ENCODE measurements at places on chromosomes 5 and 9.

DNA sequence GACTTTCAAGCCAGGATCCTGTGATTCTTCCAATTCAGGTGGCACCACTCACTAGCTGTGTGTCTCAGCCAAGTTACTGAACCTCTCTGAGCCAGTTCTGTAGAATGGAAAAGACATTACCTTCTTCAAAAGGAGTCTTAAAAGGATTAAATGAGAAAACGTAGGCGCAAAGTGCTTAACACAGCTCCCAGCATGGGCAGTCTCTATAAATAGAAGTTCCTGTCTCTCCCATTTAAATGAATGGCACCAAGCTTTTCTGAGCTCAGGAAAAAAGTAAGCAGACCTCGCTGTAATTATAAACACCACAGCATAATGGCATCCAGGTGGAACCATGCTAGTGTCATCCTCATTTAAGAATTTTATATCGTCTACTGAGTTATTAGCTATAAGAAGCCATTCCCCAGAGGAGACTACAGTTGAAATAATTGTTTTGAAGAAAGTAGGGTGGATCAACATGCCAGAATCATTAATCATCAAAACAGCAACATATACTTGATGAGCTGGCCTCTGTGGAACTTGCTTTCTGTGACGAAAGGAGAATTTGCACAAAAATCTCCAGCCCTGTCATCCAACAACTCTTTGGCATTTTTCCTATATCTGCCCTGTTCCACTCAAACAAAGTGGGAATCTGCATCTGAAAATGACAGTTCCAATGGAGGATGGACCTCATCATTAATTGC lies 188.9 kb downstream of the SPOCK1 start:
- peak; percentile 99 for DNase-seq

DNA sequence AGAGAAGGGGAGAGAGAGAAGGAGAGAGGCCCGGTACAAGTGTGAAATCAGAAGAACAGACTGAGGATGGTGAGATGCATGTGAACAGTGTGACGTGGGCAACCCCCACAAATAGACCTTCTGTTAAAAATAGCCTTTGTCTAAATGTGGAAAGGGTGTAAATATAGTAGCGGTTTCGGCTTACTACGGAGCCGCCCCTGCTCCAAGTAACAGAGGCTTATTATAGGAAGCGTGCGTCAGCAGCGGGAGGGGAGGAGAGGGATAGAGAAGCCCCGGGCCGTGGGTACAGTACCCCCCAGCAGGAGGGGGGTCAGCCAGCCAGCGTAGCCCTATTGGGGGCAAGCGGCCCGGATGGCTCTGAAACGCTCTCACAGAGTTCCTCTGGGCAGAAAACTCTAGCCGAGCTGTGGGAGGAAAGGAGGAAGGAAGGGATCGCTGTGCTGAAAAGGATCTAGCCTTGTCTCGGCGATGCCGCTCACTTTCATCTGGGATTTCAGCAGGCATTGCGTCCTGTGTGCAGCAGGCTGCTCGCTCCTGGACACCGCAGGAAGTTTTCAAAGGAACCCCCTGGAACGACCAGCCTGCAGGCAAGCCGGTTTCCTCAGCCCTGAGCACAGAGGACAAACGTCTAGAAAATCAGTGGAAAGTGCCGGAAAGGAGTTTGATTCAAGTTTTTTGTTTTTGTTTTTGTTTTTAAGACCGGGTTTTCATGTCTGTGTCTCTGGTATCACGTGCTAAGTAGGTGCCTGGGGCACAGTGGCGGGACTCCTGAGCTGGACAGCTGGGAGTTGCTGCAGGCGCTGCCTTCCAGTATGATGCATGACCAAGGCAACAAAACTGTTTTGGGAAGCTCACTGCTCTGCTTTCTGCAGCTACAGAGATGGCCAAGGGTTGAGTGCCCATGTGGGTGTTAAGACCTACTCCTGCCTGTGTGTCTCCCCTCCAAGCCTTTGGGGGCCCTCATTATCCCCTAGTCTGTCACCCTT lies 146.6 kb downstream of the SEC61B start:
- DNase-seq, result peak; percentile 62

GRCh38 chr5:87101321-87101720 lies 166.4 kb upstream of the RASA1 start:
- no peak for DNase-seq

- peak; percentile 37 for DNase-seq
Measured at GRCh38 chr9:136587145-136587943, 41.5 kb upstream of the NOTCH1 start.

DNA sequence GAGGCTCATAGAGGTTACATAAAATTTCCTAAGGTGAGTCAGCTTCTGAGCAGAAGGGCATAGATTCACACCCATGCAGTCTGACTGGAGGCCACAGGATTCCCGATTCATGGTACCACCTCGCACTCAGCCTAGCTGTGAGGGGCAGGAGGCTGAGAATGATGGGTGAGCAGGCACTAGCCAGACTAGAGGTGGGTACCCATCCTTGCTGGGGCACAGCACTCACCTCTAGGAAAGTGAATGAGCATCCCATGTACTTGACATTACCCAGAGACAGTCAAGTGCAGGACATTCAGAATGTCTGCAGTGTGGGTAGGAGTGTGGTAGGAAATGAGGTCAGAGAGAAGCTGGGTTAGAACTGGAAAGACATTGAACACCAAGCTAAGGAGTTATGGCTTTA lies 255.5 kb downstream of the CDK5RAP2 start:
- no peak for DNase-seq

GRCh38 chr9:81141961-81142360 lies 547.4 kb downstream of the TLE1 start:
- DNase-seq, result no peak

DNA sequence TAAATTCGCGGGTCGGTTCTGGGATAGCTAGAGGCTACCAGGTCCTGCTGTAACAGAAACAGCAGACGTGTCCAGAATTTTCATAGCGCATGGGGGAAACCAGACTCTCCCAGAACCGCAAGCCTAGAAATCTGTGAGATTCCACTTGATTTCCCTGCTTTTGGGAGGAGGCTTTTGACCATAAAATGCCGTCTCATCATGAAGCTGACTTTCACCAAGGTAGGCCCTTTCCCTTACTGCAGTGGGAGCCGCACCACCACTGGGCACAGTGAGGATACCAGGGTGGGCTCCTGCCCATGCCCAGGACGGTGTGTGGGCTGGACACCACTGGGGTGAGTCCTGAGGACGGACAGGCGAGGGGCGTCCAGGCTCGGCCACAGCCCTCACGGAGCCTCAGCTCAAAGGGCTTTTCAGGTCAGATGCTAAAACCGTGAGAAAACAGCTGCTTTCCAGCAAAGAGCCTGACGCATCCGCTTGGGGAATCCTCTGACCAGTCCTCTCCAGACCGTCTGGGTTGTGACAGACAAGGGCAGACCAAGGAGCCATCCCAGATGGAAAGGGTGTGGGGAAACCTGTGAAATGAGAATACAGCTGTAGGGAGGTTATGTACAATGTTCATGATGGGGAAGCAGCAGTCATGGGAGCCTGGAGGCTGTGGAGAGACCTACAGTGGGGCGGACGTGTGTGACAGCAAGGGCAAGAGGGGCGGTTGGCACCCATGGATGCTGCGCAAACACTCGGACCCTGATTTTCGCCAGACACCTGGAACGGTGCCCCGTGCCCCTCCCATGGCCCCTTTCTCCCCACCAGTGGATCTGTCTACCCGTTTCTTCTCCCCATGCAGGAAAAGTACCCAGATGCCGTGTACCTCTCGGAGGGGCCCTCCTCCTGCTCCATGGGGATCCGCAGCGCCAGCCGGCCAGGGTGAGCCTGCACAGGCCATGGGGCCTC lies 59.2 kb downstream of the IPPK start:
- DNase-seq, result no peak

DNA sequence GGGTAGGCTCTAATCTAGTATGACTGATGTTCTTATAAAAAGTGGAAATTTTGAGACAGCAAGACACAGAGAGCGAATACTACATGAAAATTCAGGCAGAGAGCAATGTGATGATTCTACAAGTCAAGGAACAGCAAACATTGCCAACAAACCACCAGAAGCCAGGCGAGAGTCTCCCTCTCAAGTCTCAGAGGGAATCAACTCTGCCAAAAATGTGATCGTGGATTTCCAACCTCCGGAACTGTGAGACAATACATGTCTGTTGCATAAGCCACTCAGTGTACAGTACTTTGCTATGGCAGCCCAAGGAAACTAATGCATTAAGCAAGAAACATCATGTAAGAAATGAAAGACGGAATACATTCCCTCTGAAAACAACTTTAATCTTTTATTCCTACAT lies 52.1 kb upstream of the CCNG1 start:
- DNase-seq, result no peak

DNA sequence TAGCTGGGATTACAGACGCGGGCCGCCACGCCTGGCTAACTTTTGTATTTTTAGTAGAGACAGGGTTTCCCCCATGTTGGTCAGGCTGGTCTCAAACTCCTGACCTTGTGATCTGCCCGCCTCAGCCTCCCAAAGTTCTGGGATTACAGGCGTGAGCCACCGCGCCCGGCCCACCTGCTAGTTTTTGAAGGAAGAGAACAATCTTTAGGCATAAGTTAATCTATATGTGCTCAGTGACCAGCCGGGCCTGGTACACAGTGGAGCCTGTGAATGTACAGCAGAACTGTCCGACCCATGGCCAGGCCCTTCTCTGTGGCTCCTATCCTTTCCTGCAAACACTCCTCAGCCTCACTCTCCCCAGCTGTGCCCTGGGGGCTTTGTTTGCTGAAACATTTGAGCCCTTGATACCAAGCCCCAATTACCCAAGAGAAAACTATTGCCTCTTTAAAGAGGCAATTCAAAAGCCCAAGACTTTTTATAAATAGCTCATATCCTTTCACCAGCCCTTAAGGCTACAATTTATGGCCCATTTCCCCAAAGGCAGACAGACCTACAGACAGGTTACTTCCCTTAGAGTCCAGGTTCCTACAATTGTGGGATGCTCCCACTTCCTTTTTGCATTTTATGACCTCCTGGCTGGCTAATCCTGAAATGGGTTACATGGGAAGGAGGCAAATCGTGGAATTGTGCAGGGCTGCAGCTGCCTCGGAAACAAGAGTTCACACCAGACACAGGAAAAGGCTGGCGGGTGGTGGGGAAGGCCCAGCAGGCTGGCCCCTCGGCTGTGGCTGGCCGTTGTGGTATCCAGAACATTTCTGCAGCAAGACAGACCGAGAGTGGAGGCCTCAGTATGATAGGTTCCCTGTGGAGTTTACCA lies 37.5 kb downstream of the SPRY4 start:
- no peak for DNase-seq

GRCh38 chr9:37936376-37936775 lies 32.4 kb upstream of the SLC25A51 start:
- no peak for DNase-seq

All from ELR (cell line).